ENCODE measurements at places on chromosomes 7 and 10. TPM values are rescaled to one million over a fixed set of nuclear protein-coding genes. Genes with fewer than 3 reads are reported as not detected.

- DNase-seq, result no peak
Measured at GRCh38 chr7:148042935-148043631, 547.5 kb upstream of the C7orf33 start.

The C10orf67 gene
- not detected for total RNA-seq

GRCh38 chr7:132066761-132067171 lies 509.5 kb downstream of the PLXNA4 start:
- DNase-seq, result peak; percentile 77

- no peak for DNase-seq
Measured at GRCh38 chr7:22855049-22855392, 32.4 kb upstream of the TOMM7 start.

- peak; percentile 32 for DNase-seq
Measured at GRCh38 chr10:58661336-58661735, 148.7 kb downstream of the BICC1 start.
